ENCODE measurements at places on chromosomes 3 and 15. TPM values are rescaled to one million over a fixed set of nuclear protein-coding genes. Genes with fewer than 3 reads are reported as not detected.

DNA sequence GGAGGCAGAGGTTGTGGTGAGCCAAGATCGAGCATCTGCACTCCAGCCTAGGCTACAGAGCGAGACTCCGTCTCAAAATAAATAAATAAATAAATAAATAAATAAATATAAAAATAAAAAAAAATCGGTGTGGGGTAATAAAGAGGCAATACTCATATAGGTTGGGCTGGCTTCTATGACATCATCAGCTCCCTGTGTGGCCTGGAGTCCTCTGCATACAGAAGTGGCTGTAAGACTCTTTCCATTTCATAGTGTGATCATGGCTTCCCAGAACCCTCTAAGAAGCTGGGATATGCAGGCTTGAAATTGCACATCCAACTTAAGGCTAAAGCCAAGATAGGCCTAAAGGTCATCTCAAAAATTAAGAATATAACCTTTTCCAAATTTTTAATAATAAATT, 101.6 kb downstream of the ZIC4 start:
- no peak for DNase-seq

Gene GNAI2
- total RNA-seq, result 264 TPM

- DNase-seq, result no peak
These were observed 13.0 kb upstream of the CACNA2D2 start for GRCh38 chr3:50516440-50516871.

DNA sequence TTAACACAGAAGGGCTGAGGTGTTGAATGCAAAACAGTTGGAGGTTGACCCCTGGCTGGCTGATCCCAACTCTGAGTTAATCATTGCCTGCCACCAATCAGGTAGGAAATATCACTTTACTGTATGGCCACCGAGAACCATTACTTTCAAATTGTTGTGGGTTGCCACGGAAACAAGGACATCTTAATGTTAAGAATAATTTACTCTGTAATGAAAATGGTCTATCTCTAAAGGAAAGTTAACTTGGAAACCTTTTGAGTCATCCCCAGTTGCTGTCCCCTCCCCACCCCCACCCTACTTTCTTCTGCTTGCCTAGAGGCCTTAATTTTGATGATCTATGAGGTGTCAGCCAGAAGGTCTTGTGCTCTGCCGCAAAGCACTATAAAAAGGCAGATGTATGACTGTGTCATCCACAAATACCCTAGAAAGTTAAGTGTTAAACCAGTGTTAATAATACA, 78.7 kb upstream of the SNRK start:
- no peak for DNase-seq

- no peak for DNase-seq
These were observed 80.2 kb downstream of the TNIK start for GRCh38 chr3:171379961-171380483.
